ENCODE measurements at places on chromosomes 11 and 22.

DNA sequence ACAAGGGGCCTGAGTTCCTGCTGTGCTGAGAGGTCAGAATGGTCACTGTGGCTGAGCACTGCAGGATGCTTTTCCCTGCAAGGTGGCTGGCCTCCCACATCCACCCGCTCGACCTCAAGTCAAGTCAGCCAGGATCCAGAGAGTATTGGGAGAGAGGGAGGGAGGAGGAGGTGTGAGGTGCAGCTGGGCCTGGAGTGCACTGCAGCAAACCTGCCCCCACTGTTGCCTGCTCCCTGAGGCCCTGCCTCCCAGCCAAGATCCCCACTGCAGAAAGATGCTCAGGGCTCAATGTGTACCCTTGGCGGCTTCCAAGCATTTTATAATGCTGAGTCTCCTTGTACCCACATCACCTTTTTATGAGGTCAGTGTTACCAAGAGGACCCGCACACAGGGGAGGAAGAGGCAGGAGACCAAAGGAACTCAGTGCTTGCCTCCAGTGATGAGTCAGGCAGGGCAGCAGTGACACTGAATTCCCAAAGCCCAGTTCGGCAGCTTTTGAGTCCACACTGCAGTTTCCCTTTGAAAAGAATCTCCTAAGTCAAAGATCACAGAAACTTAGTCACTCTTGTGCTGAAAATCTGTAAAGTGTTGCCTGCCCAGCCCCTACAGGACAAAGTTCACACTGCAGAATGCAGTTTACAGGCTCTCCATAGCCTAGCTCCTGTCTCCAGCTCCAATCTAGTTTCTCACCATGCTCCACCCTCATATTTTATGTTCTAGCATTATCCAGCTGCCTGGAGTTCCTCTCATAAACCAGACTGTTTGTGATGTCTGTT, 3.1 kb downstream of the ENDOD1 start:
- DNase-seq, result peak; percentile 70

DNA sequence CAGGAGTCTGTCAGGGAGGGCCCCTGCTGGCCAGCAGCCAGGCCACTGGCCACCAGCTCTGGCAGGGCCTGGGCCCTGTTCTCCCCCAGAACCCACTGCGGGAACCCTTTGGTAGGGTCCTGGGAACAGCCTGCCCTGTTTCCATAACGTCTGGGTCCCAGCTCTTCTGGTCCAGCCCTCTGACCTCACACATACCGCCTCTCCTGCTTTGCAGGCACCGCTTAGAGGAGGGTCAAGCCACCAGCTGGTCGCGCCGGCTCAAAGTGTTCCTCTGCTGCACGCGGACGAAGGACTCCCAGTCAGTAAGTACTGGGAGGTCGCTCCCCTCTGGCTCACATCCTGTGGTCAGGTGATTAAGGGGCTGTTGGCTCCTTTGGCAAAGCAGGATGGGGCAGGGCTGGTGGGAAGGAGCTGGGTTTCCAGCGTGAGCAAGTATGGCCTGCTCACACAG, 26.6 kb upstream of the MYRF start:
- DNase-seq, result no peak

DNA sequence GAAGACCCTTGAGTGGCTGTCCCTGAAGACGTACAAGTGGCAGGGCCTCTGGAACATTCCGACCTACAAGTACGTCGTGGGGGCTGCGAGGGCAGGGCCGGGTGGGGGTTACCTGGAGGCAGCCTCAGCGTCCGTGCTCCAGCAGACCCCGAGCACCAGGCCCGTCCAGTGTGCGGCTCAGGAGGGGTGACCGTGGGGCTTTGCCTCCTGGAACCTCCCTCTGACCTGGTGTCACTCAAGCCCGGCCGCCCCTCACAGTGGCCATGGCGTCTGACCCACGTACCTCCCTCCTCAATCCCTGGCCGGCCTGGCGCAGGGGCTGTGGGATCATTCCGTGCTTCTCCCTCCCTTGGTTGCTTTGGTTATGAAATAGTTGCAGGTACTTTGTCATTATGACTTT, 18.5 kb downstream of the RNH1 start:
- DNase-seq, result no peak

GRCh38 chr11:4019891-4020290, 74.7 kb upstream of the RRM1 start:
- DNase-seq, result no peak

GRCh38 chr11:116545912-116546311, 226.9 kb downstream of the BUD13 start:
- DNase-seq, result no peak

DNA sequence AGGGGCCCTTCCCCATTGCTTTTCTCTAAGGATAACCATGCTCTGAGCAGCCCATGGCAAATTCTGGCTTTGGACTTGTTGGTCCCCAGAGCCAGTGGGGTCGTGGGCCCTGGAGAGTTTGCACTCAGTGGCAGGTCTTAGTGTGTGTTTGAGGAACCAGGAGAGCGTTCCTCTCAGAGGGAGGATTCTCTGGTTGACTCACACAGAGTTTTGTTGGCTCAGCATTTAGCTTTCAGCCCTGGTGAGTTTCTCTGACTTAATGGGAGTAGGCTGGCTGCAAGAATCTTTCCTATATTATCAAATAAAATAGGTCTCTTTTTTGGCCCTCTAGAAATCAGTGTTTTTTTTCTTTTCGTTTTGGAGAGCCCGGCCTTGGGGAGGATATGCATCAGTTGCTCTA, 20.9 kb downstream of the ST14 start:
- no peak for DNase-seq

- DNase-seq, result no peak
Measured at GRCh38 chr22:45628515-45628914, 43.1 kb upstream of the ATXN10 start.

DNA sequence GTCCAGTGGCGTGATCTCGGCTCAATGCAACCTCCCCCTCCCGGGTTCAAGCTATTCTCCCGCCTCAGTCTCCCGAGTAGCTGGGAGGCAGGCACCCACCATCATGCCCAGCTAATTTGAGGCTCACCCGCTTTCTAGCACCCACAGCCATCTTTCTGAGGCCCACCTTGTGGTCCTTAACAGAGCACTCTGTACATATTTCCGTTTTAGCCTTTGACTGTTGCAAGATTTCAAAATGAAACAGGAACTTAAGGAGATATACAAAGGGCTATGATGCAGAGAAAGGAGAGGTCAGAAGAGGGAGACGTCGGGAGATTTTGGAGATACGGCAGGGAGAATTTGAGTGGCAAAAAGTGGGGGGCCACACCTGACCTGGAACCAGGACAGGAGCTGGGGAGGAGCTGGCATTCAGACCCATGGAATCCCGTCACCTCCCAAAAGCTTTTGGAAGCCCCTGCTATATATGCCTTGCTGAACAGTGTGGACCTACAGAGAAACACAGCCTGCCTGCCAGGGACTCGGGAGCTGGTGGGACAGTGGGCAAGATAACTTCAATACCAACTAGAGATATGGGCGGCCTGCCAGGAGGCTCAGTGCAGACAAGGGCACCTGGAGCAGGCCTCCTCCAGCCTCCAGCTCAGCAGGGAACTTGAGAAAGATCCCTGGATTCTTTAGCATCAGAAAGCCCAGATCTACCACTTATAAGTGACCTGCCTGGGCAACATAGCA, 8.0 kb upstream of the CLCF1 start:
- DNase-seq, result peak; percentile 75

DNA sequence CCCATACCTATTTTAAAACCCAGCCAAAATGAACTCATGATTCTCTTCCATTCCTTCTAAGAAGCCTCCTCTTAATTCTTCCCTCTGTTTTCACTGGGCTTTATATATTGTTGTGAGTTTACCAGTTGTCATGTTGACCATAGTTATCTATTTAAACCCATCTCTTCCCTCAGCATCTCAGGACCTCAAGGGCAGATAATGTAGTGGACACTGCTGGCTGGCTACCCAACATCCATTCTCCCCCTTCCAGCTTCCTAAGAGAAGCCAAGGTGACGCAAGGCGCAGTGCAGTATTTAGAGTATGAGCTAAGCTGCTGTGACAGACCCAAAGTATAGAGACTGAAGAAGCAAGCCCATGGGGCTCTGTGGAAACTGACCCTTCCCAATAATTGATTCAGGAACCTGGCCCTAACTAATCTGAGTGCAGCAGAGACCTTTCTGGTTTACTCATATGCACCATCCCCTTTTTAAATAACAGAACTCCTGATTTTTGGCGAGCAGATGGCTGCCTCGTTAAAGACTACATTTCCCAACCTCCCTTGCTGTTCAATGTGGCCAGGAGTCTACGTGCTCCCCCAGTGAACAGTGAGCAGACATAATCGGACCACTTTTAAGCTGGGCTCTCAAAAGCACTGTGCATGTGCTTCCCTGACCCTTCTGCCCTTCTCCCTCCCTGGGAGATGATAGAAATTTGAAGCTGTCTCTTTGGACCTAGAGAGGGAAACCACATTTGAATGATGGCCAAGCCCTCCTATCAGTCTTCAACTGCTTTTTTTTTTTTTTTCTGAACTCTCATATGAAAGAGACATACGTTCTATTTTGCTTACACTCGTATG, 28.1 kb upstream of the CREB3L1 start:
- DNase-seq, result no peak

Measured in Kasumi-1 (cell line).